ENCODE measurements at places on chromosomes 4 and X.

DNA sequence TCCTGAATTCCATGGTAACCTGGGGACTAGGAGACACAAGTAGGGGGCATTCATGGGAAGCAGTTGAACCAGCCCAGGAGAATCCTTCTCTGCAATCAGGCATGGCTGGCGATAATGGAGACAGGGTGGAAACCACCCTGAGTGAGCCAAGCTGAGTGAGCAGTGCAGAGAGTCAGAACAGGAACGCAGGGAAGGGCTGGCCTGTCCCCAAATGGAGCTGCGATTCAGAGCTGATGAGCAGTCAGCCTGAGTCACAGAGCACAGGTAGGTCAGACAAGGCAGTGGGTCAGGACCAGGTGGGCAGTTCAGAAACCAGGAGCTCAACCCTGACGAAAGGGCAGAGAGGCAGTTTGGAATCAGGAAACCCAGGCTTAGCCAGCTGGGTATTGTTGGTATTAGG lies 129.0 kb downstream of the BTC start:
- DNase-seq = no peak

- DNase-seq = no peak
Observed at GRCh38 chrX:153153516-153153915, 25.6 kb upstream of the MAGEA1 start.

DNA sequence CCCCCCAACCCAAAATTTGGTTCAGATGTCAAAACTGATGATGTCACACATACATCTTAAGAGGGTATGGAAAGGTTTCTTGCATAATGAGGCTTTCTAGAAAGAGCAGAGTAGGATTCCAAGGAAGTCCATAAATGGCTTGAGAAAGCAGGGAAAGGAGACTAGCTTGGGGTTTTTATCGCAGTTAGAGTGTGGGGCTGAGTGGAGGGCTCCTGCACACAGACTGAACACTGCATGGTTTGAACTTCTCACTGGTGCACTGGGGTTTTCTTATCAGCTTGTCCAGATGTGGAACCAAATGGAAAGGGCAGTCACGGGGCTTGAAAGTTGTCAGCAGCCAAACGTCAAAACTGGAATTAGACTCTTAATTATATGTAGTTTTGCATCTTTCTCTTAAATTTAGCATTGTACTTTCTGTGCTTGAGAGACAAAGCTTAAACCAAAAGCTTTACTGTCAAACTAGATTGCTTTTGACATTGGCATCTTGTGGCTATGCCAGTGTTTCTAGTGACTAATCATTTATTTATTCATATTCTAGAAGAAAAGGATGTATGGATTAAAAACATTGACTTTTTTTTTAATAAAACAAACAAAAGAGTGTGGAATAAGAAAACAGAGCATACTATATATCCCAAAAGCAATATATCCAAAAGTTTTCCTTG lies 78.3 kb upstream of the STIM2 start:
- DNase-seq = no peak

- DNase-seq = no peak
Observed at GRCh38 chr4:129916991-129917390, 821.0 kb downstream of the C4orf33 start.

- DNase-seq = no peak
Observed at GRCh38 chr4:36420111-36420679, 138.8 kb downstream of the DTHD1 start.

GRCh38 chr4:48295116-48295515 lies 25.5 kb upstream of the TEC start:
- no peak for DNase-seq

GRCh38 chr4:138014590-138015288 lies 227.4 kb downstream of the SLC7A11 start:
- DNase-seq = no peak

DNA sequence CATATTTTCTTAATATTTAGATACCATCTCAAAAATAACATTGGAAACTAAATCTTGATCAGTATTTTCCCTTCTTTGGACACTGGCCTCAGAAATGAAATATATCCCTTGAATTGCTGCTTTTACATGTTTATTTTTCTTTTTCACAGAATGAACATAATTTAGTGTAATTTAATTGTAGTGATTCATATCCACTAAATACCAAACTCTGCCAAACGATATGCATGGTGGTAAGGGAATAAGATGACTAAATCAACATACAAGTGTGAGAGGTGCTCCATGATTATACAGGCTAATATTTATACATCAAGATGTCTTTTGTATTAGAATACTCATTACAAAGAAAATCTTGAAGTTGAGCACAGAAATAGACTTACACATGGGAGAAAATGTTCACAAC lies 216.8 kb upstream of the PACRGL start:
- no peak for DNase-seq

- no peak for DNase-seq
Observed at GRCh38 chrX:155876704-155877103, 4.4 kb upstream of the VAMP7 start.

GRCh38 chr4:61373901-61374440 lies 173.8 kb downstream of the ADGRL3 start:
- DNase-seq = no peak

DNA sequence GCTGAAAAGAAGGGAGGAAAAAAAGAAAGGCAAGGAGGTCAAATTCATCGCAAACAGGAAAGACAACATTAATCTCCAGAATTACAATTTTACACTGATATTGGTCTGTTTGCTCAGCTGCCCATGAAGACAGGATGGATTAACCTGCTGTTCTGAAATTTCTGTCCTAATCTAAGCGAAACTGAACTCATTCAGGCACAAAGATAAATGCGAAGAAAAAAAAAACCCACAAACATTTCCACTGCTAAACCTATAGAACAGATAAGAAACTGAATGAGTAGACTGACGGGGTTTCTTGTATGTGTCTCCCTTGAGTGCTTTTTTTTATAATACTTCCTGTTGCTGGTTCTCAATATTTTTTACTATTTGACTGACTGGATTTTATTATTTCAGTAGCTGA lies 251.8 kb upstream of the FTHL17 start:
- peak; percentile 15 for DNase-seq

All from GM12864 (cell line).